ENCODE measurements at places on chromosomes 13 and 19.

- DNase-seq = no peak
Measured at GRCh38 chr19:38213469-38213868, 10.6 kb downstream of the DPF1 start.

GRCh38 chr19:2869618-2870017 lies 2.5 kb downstream of the ZNF556 start:
- no peak for DNase-seq

DNA sequence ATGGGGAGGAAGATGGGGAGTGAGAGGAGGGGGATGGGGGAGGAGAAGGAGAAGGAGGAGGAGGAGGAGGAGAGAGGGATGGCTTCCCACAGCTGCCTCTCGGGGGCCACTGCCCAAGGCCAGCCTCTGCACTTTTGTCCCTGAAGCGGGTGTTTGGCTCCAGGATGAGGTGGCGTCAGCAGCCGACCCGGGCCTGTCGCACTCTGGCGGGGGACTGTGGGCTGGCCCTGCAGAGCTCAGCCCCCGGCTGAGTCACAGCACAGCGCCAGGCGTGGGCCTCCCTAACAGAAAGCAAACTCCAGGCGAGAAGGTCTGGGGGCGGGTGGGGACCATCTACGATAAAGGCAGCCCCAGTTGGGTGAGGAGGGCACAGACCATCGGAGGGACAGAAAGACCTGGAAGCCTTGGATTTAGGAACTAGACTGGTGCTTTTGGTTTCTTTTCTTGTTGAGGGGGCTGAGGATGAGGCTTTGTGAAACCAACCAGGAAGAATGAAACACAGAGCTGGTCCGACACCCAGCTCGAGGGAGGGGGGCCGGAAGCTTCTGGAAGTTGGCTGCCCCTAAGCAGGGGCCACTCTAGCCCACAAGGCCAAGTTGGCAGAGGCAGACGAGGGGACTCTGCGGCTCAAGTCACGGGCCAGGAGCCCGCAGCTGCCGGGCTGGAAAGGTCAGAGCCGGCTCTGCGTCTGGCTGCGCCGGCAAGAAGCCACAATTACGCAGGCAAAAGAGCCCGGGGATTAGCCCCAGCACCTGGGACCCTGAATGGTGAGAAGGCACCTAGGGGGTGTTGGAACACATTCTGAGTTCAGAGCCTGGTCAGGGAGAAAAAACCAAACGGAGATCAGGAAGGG lies 18.2 kb downstream of the LSM4 start:
- DNase-seq = peak; percentile 75

DNA sequence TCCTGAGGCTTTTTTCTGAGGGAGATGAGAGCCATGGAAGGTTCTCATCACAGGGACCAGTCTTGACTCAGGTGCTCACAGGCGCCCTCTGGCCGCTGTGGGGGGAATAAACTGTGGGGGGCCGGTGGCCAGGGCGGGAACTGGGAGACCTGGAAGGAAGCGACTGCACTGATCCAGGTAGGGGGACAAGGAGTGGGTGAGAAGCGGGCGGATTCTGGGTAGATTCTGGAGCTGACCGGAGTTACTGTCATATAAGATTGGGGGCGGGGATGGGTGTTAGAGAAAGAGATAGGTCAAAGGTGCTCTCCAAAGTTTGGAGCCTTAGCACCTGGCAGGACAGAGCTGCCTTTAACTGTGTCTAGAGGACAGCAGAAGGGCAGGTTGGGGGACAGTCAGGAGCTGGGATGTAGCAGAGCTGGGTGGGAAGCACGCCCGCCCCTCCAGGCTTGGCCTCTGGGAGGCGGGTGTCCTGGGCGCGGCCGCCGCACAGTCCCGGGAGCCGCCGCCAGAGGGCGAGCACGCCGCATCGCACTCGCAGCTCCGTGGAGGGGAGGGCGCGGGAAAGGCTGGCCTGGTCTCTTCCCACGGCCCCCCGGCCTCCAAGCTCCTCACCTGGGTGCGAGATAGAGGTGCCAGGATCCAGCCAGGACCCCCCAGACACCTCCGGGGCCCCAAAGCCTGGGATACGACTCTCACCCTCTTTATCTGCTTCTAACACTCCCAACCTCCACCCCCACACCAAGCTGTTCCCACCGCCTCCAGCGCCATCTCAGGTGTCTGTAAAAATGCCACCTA lies 4.2 kb upstream of the DAND5 start:
- DNase-seq = peak; percentile 61

DNA sequence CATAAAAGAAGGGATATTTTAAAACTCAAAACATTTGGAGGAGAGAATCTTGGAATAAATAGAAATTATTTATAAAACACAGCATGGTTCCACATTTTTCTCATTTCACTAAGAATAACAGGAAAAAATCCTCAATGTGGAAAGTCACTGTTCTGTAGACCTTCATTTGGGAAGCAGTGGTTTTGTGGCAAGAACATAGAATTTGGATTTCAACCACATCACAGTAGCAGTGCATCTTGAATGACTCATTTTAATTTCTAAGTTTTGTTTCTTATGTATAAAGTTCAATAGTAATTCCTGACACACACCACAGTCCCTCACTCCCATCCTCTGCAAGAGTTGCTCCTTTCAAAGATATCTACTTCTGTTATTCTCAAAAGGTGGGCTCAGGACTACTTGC lies 264.0 kb downstream of the ENOX1 start:
- no peak for DNase-seq

- DNase-seq = no peak
Measured at GRCh38 chr13:113118261-113119021, 4.2 kb upstream of the F10 start.

GRCh38 chr13:21576426-21576825 lies 27.5 kb downstream of the MICU2 start:
- no peak for DNase-seq

DNA sequence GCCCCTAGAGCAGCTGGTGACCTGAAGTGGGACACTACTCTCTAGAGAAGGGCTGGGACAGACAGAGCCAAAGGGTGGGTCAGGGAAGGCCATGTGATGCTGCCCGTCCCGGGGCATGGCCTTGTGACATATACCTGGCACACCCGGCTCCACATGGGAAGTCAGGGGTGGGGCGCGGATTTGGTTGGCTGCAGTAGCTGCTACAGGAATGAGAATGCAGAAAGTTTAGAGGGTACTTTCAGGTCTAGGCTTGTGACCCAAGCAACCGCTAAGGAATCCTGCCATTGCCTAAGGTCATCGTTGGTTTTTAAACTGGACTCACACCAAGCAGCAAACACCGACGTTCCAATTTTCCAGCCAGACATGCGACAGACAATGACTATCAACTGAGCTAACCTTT lies 25.9 kb downstream of the RCBTB2 start:
- no peak for DNase-seq

GRCh38 chr13:29453617-29454011 lies 141.9 kb downstream of the SLC7A1 start:
- no peak for DNase-seq

- DNase-seq = no peak
Measured at GRCh38 chr19:51809787-51810186, 14.8 kb downstream of the FPR3 start.

DNA sequence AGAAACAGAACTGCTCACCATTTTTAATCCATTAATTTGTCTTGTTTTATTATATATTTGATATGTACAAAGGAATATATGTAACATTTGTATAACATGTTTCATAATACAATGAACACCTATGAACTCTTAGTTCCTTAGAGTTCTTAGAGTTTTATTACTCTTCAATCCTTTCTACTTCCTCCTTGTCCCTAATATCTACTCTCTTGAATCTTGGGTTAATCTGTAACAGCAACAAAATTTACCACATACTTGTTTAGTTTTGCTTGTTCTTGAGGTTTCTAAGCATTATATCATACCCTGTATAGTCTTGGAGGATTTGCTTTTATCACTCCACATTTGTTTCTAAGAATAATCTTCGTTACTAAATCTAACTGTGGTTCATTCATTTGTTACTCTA lies 151.4 kb downstream of the PDS5B start:
- no peak for DNase-seq

DNA sequence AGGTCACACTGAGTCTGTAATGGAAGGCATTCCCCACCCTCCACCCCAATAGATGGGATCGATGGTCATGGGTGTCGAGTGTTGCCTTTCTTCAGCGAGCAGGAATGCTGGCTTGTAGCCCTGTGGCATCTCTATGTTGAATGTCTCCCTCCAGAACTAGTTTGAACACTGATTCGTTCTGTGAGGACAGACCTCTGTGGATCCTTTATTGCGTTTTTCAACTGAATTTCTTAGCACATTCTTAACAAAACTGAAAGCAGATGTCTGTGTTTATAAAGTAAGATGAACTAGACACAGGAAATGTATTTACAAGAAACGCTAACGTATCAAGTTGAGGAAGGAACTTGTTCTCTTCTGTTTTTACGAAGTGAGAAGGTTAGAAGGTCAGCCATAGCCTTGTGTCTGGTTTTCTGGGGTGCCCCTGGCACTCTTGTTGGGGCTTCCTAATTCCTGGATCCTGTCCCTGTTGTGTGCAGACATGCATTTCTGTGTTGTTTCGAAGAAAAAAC lies 36.8 kb upstream of the TM9SF2 start:
- no peak for DNase-seq

GRCh38 chr13:30510811-30511371 lies 45.2 kb upstream of the HMGB1 start:
- DNase-seq = no peak

- DNase-seq = peak; percentile 47
Measured at GRCh38 chr19:45498411-45499195, at the start of gene PPM1N. TSS of gene PPM1N (plus strand) at chr19:45498443. CDS start at chr19:45498473, 30 bp downstream.

DNA sequence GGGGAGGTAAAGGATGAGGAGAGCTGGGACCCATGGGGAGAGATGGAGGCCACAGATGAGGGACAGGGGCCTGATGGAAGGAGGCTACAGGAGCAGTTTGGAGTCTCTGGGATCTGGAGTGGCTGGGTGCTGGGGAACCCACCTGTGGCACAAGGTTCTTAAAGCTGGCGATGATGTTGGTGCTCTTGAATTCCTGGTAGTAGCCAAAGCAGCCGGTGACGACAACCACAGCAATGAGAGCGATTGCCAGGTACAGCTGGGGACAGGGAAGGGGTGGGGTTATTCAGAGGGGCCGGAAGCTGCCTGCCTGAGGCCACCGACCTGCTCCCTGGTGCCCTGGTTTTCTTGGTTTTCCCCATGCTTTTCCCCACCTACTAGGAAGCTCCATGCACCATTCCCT lies 2.8 kb downstream of the ATP4A start:
- no peak for DNase-seq

DNA sequence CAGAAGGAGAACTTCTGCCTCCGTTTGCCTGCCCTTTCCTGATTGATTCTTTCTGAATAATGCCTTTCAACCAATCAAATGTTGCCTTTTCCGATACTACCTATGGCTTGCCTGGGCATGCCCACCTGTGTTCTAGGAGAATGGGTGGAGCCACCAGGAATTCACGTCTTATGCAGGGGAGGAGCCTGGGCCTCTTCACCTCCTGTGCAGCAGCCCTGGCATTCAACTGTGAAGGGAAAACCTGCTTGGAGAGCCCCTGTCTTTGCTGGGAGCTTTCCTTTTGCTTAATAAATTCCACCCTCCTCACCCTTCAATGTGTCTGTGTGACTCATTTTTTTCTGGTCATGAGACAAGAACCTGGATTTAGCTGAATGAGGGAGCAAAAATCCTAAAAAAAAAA lies 730.7 kb downstream of the UQCRFS1 start:
- DNase-seq = no peak

- no peak for DNase-seq
Measured at GRCh38 chr19:40923934-40924391, 41.9 kb upstream of the CYP2A7 start.

DNA sequence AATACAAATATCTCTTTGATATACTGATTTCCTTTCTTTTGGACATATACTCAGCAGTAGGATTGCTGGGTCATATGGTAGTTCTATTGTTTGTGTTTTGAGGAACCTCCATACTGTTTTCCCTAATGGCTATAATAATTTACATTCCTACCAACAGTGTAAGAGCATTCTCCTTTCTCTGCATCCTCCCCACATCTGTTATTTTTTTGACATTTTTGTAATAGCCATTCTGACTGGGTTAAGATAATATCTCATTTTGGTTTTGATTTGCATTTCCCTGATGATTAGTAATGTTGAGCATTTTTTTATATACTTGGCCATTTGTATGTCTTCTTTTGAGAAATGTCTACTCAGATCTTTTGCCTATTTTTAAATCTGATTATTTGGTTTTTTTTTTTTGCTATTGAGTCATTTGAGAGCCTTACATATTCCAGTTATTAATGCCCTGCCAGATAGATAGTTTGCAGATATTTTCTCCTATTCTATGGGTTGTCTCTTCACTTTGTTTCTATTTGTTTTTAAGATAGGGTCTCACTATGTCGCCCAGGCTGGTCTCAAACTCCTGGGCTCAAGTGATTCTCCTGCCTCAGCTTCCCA lies 95.7 kb downstream of the FNDC3A start:
- no peak for DNase-seq

DNA sequence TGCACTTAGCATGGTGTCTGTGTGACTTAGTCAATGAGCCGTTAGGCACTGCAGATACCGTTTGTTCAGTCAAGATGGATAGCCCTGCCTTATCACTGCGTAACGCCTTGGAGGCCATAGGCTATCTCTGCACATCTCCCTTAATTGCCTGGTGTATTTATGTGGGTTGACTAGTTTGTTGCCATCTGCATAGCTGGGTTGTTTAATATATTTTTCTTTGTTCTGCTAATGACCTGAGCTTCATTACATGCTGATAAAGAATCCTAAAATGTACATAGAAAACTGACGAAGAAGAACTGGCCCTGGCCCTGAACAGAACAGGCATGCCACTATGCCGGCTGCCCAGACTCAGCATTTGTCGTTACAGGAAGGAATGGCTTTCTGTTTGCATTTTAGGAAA lies 297.8 kb downstream of the SHISA2 start:
- DNase-seq = no peak

DNA sequence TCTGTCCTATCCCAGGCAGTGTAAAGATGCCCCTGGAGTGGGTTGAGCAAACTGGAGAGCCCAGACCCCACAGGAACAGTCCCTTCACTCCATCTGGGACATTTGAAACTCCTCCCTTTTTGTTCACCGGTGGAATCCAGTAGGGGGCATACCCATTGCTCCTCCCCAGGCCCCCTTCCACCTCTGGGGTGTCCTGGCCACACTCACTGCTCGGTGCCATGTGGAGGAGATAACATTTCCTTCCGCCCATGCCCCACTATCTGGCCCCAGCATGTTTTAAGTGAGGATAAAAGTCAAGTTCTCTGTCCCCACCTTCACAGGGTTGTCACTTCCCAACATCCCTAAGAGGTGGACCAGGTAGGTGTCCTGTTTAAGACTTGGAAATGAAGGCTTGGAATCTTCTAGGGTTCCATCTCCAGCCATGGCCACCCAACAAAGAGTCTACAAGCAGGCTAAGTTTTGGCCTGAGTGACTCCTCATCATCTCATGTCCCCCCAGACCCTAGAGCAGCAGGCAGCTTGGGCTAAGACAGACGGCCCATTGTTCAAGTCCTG lies 9.3 kb downstream of the ZNF526 start:
- DNase-seq = no peak

DNA sequence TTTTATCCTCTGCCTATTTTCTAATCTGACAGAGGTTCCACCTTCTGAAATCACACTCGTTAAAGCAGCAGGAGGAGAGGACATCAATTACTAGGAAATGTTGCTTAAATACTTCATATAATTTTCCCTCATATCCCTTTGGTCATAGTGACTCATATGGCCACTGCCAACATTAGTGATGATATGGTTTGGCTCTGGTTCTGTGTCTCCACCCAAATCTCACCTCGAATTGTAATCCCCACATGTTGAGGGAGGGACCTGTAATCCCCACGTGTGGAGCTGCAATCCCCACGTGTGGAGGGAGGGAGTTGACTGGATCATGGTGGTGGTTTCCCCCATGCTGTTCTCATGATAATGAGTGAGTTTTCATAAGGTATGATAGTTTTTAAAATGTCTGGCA lies 618.4 kb upstream of the SLITRK5 start:
- no peak for DNase-seq

GRCh38 chr19:43638214-43638994 lies 1.2 kb downstream of the CADM4 start:
- no peak for DNase-seq

- DNase-seq = no peak
Measured at GRCh38 chr13:35600137-35600536, 123.6 kb upstream of the MAB21L1 start.

Measured in stimulated activated CD8-positive, alpha-beta memory T cell treated with anti-CD3 and anti-CD28 coated beads, Interleukin-2, amount 100 ng/mL, for 1 hour (primary cell).